ENCODE measurements at places on chromosomes 4 and X. TPM values are rescaled to one million over a fixed set of nuclear protein-coding genes. Genes with fewer than 3 reads are reported as not detected.

The UCHL1 gene
- total RNA-seq: 2.8 TPM

The SLC26A1 gene
- total RNA-seq: not detected

The COL4A5 gene
- total RNA-seq: not detected

GRCh38 chr4:85209161-85209560 is 242.7 kb upstream of the WDFY3 start:
- H3K4me1 ChIP-seq: no peaks in the 10 kb centered on the region
- no peak overlapping the region for H3K27ac ChIP-seq
- H3K4me3 ChIP-seq: no peak overlapping the region
- H3K27me3 ChIP-seq: no peaks in the 10 kb centered on the region

- no peak overlapping the region for H3K4me3 ChIP-seq
- no peaks in the 10 kb centered on the region for H3K4me1 ChIP-seq
- no peak for DNase-seq
- no peaks in the 10 kb centered on the region for H3K27me3 ChIP-seq
- no peaks in the 10 kb centered on the region for H3K36me3 ChIP-seq
- H3K27ac ChIP-seq: no peak overlapping the region
Measured at GRCh38 chrX:25762656-25763055, 375.5 kb upstream of the MAGEB18 start.

GRCh38 chr4:622071-622995 is 3.0 kb upstream of the PDE6B start:
- H3K4me3 ChIP-seq: no peak overlapping the region
- no peaks in the 10 kb centered on the region for H3K36me3 ChIP-seq
- DNase-seq: no peak
- no peak overlapping the region for H3K27ac ChIP-seq

DNA sequence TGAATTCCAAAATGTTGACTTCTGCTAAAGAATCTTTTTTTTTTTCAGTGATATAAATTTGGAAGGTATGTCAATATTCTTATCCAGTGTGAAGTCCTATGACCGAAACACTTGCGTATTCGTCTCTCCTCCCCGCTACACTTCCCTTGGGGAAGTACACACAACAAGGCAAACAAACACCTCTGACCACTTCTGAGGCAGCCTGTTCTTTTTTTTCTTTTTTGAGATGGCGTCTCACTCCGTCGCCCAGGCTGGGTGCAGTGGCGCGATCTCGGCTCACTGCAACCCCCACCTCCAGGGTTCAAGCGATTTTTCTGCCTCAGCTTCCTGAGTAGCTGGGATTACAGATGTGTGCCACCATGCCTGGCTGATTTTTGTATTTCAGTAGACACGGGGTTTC is 78.1 kb upstream of the DHRSX start:
- H3K4me3 ChIP-seq: no peak overlapping the region
- no peak for DNase-seq
- H3K36me3 ChIP-seq: no peaks in the 10 kb centered on the region
- H3K27ac ChIP-seq: no peak overlapping the region
- H3K27me3 ChIP-seq: peaks cover 38% of the 10 kb centered on the region
- H3K4me1 ChIP-seq: peaks cover 6% of the 10 kb centered on the region

- peak; percentile 68 for DNase-seq
- peaks cover 6% of the 10 kb centered on the region for H3K36me3 ChIP-seq
- peak overlapping the region; percentile 99 for H3K27ac ChIP-seq
- peaks cover 70% of the 10 kb centered on the region for H3K4me1 ChIP-seq
- H3K4me3 ChIP-seq: peak overlapping the region; percentile 99
- H3K27me3 ChIP-seq: no peaks in the 10 kb centered on the region
Measured at GRCh38 chr4:142406917-142407501, 439.1 kb downstream of the INPP4B start.

GRCh38 chrX:18997916-18998315 is 14.0 kb upstream of the PHKA2 start:
- no peak for DNase-seq
- no peak overlapping the region for H3K4me3 ChIP-seq
- no peaks in the 10 kb centered on the region for H3K4me1 ChIP-seq
- H3K27me3 ChIP-seq: no peaks in the 10 kb centered on the region
- no peaks in the 10 kb centered on the region for H3K36me3 ChIP-seq

DNA sequence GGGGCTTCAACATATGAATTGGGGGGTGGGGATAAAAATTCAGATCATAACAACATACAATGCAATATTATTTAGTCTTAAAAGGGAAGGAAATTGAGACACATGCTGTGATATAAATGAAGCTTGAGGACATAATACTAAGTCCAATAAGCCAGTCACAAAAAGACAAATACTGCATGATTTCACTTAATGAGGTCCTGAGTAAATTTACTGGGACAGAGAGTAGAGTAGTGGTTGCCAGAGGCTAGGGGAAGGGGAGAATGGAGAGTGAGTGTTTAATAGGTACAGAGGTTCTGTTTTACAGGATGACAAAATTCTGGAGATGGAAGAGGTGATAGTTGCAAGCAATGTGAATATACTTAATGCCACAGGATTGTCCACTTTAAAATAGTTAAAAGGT is 89.2 kb upstream of the RAPGEF2 start:
- no peak overlapping the region for H3K27ac ChIP-seq
- no peaks in the 10 kb centered on the region for H3K27me3 ChIP-seq
- no peak for DNase-seq
- H3K4me1 ChIP-seq: no peaks in the 10 kb centered on the region

DNA sequence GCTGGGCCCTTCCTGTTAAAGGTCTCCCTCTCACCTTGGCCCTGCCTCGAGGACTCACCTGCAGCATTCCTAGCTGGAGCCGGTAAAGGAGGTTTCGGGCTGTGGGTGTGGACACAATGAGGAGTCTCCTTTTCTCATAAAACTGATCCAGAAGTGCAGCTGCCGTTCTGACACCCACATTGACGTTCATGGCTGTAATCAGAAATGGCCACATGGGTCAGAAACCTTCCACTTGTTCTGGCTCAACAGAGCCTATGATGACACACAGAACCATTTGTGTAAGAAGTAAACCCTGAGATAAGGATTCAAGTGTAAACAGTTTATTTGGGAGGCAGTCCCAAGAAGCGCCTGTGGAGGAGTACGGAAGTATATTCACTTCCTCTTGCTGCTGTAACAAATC is 63.8 kb downstream of the SRPX start:
- H3K27me3 ChIP-seq: peaks cover 30% of the 10 kb centered on the region
- no peak overlapping the region for H3K4me3 ChIP-seq
- no peak overlapping the region for H3K27ac ChIP-seq
- H3K4me1 ChIP-seq: no peaks in the 10 kb centered on the region
- no peak for DNase-seq
